Vagina (tissue), 2 donors: ENCODE measurements at places on chromosomes 6 and 20.

- no peak for DNase-seq
These were observed 24.0 kb downstream of the C6orf132 start for GRCh38 chr6:42118162-42119001.

- DNase-seq: no peak
These were observed 45.8 kb downstream of the GINS1 start for GRCh38 chr20:25453035-25453810.

DNA sequence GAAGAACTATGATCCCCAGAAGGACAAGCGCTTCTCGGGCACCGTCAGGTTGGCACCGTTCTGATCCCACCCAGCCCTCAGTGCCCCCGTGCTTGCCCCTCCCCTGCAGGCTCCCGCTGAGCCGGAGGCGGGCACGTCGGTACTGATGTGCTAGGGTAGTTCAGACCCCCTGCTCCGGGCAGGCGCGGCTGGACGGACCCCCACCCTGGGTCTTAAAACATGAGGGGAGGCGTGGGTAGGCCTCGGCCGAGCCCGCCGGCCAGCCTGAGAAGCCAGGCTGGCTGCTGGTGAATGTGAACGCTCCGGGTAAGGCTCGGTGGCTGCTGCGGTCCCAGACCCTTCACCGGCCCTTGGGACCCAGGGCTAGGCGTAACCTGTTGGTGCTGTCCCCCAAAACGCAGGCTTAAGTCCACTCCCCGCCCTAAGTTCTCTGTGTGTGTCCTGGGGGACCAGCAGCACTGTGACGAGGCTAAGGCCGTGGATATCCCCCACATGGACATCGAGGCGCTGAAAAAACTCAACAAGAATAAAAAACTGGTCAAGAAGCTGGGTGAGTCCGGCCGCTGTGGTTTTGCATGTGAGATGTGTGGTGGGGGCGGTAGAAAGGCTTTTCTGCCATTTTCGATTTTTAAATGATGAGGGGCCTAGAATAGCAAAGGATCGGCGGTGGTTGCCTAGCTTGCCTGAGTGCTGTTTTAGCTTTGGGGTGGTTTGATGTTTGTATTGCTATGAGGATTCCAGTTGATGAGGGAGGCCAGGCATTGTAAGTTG lies 964 bp downstream of the RPL10A start:
- DNase-seq: no peak

DNA sequence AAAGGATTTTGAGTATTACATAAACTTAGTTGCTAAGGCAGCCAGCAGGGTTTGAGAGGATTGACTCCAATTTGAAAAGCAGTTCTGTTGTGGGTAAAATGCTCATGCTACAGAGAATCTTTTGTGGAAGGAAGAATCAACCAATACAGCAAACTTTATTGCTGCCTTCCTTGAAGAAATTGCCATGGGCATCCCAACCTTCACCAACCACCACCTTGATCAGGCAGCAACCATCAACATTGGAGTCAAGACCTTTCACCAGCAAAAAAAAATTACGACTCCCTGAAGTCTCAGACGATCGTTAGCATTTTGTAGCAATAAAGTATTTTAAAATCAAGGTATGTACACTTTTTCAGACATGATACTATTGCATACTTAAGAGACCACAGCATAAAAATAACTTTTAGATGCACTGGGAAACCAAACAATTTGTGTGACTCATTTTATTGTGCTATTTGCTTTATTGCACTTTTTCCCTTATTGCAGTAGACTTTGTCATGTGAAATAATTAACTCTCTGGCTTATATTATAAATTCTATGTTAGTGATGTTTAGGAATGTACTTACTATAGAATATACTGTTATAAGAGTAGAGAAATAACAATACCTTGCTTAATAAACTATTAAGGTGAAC lies 390.8 kb downstream of the CDKAL1 start:
- DNase-seq: no peak

- DNase-seq: no peak
These were observed 57.5 kb upstream of the IL20RA start for GRCh38 chr6:137102050-137102848.

GRCh38 chr6:18161431-18161830 lies 6.2 kb downstream of the KDM1B start:
- DNase-seq: no peak

DNA sequence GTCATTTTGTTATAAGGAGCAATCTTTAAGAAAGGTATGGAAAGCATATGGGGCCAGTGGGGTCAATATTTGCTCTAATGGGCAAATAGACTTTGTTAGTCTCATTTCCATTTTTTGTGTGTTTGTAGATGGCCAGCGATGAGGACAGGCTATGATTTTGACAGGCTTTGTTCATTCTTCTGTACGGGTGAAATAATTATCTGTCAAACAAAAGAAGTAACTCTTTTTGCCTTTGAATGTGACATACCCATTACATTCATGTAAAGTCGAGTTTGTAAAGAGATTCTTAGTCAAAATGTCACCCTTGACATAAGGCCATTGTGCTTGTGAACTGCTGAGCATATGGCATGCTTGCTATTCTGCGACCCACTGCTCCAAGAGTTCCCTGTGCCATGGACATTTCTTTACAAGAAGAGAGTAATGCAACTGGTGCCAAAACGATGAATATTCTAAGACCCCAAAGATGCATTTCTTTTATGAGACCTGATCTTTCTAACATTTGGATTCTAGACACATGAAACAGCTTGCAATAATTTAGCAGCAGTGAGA lies 38.2 kb upstream of the JAG1 start:
- no peak for DNase-seq

DNA sequence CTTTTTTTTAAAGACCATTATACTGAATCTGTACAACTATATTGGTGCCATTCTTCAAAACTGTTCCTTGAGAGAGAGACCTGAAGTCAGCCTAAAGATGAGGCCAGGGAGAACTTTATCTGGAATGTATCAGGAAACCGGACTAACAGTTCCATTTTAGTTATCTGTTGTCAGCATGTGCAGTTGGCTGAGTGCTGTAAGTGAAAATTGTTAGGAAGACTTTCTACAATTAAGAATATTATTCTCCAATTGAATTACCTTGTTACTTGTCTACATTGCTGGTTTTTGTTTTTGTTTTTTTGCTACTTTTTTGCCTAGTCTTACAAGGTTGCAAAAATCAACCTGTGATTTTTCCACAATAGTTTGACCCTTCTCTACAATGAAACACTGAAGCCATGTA lies 7.5 kb downstream of the CEP57L1 start:
- no peak for DNase-seq

DNA sequence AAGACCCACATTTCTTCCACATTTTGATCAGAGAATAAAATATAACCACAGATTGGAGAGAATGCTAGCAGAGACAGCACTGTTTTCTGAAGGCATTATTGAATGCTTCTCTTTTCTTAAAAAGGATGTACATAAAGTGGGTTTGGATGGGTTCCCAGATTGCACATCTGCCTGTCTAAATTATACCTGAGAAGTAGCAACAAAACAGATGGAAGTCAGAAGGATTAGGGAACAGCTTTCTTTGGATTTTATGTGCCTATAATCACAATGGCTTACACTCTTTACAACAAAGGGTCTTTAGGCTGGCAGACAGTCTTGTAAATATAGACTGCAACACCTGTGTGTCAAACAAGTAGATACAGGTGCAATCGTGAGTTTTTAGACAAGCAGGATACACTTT lies 622.2 kb upstream of the MANEA start:
- no peak for DNase-seq

GRCh38 chr20:13494019-13494418 lies 144.7 kb downstream of the TASP1 start:
- DNase-seq: no peak

DNA sequence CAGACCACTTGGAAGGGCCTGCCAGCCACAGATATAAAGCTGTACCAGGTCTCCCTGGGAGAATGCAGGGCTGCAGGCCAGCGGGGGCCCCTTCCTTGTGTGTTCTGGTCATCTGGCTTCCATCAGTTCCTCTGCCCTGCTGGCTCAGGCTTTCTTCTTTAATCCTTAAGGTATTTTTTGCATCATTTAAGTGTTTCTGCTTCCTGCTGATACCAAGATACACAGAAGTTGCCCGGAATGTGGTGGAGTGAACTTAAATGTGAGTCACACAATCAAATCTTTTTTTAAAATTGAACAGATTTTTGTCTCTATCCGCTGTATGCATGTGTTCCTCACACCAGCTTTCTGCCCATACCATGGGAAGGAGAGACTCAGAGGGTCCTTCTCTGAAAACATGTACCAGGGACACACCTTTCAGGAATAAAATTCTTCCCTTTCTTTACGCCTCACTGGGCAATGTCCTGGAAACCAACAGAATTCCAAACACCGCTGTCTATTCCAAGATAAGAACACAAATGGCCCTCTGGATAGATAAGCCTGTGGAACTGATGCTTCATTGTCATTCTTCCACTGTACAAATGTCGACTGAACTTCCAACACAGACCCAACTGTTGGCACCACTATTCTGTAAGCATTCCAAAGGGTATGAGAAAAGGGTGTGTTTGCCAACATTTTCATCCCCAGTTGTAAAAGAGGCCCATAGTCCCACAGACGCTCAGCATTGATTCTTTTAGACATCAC lies 206.2 kb upstream of the MYLIP start:
- DNase-seq: no peak

DNA sequence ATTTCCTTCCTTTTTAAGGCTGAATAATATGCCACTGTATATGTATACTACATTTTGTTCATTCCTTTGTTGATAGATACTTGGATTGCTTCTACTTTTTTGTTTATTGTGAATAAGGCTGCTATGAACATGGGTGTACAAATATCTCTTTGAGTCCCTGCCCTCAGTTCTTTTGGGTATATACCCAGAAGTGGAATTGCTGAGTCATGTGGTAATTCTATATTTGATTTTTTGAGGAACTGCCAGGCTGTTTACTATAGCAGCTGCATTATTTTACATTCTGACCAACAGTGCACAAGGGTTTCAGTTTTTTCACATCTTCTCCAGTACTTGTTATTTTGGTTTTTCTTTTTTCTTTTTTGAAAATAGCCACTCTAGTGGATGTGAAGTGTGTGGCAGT lies 34.1 kb downstream of the CDS2 start:
- DNase-seq: no peak

- DNase-seq: no peak
These were observed 137.3 kb upstream of the PMEPA1 start for GRCh38 chr20:57847104-57847503.

DNA sequence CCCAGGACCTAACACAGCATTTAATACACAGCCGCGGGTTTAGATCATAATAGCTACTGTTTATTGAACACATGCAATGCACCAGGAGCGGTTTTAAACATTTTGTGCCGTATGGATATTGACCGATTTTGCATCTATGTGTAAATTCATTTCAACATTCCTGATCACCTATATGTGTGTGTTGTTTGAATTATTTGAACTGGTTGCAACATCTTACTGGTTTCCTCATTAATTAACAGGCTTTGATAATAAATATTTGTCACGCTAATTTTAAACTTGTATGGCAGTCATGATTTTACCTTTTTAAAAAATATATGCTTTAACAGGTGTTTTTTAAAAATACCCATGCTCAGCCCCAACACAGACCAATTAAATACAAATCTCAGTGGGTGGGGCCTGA lies 35.8 kb downstream of the CPNE5 start:
- DNase-seq: no peak

- no peak for DNase-seq
These were observed 100.5 kb downstream of the PDE10A start for GRCh38 chr6:165562421-165563090.

- no peak for DNase-seq
These were observed 56.3 kb upstream of the PRL start for GRCh38 chr6:22353101-22353500.

- DNase-seq: no peak
These were observed 17.0 kb downstream of the CDS2 start for GRCh38 chr20:5143851-5144250.

GRCh38 chr20:11159728-11160127 lies 485.9 kb upstream of the JAG1 start:
- DNase-seq: no peak

DNA sequence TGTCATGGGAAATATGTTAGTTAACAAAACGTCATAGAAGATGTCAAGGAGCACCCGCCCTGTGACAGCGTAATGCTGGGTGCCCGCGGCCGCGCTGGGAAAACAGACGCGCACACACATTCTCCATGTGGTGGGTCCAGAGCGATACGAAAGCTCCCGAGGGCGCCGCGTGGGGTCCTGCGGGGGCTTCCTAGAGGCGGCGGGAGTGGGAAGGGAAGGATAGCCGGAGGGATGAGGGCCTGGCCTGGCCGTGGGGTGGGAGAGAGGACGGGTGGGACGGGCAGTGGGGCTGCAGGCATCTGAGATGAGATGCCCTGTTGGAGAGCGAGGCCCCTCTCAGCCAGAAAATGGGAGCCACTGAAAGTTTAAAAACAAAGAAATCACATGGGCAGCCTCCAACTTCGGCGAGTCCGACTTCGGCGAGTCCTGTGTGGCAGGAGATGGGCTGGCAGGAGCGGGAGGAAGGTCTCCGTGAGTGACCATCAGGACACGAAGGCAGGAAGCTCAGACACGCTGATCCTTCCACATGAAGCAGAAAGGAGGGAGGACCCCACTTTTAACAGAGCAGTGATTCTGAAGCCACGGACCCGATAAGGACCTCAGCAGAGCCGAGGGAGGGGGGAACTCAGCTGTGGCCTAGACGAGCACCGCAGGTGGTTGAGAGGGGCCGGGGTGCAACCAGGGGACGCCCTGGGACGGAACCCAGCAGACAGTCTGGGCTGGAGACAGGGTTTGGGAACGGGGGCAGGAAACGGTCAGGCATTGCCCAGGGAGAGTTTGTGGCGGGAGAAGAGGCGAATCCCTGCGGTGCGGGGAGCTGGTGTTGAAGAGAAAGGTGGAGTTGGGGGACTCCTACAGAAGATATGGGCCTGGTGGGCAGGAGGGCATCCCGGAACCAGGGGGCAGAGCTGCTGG lies 114.1 kb upstream of the FRMD1 start:
- no peak for DNase-seq

- DNase-seq: no peak
These were observed 31.0 kb downstream of the FOXF2 start for GRCh38 chr6:1420382-1420781.

DNA sequence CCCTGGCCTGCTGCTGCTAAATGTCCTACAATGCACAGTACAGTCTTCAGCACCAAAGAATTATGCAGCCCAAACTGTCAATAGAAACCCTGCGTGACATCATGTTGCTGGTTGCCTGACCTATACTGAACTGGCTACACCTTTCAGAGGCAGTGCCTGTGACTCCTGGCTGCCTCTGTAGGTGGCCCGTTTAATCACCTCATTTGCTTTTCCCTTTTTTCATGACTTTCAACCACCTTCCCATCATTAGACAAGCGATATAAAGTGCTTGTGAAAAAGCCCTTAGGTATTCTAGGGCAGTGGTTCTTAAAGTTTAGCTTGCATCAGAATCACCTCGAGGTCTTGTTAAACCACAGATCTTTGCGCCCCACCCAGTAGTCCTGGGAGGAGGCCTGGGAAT lies 33.0 kb upstream of the RIPOR2 start:
- DNase-seq: no peak

- DNase-seq: no peak
These were observed 29.4 kb upstream of the RNF8 start for GRCh38 chr6:37324131-37325033.

- DNase-seq: peak; percentile 77
These were observed 171.9 kb upstream of the PMEPA1 start for GRCh38 chr20:57881466-57882385.

GRCh38 chr6:21263531-21264287 lies 329.8 kb upstream of the SOX4 start:
- DNase-seq: no peak
